ENCODE measurements at places on chromosomes 3 and 15. TPM values are rescaled to one million over a fixed set of nuclear protein-coding genes. Genes with fewer than 3 reads are reported as not detected.

GABRR3 gene
- not detected for total RNA-seq

FILIP1L gene
- 1.9 TPM for total RNA-seq

PP2D1 gene
- total RNA-seq: not detected

DNA sequence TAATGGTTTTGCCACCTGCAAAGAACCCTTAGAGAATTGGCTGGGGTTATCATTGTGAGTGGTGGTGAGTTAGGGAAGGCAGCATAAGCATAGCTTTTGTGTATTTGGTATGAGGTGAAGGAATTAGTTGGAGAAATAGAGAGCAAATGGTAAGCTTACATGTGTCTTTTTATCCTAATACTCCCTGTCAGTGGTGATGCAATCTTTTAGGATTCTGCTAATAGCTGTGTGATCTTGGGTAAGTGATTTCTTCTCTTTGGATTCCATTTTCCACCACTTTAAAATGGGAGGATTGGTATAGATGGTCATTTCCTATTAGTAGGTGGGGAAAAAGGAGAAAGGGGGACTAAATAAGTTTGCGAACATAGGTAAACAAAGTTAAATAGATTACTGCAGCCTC, 30.9 kb downstream of the PIAS1 start:
- no peaks in the 10 kb centered on the region for H3K27me3 ChIP-seq
- H3K27ac ChIP-seq: no peak overlapping the region
- H3K4me3 ChIP-seq: no peak overlapping the region
- no peak for DNase-seq
- peaks cover 2% of the 10 kb centered on the region for H3K4me1 ChIP-seq
- H3K36me3 ChIP-seq: peaks cover 13% of the 10 kb centered on the region

CORO2B gene
- not detected for total RNA-seq

- peaks cover 24% of the 10 kb centered on the region for H3K36me3 ChIP-seq
- no peaks in the 10 kb centered on the region for H3K27me3 ChIP-seq
- no peak for DNase-seq
- no peak overlapping the region for H3K4me3 ChIP-seq
- H3K4me1 ChIP-seq: no peaks in the 10 kb centered on the region
These were observed 68.2 kb downstream of the SIDT1 start for GRCh38 chr3:113600418-113601182.

All from activated CD4-positive, alpha-beta memory T cell treated with anti-CD3 and anti-CD28 coated beads, Interleukin-2, amount 10 ng/mL, durations not matched to agents 7 days and 5 days (primary cell).